NCI-H345 (cell line): ENCODE measurements at places on chromosomes 7 and 10.
A peak's percentile ranks its signal among the peaks of the same experiment; 100 is the strongest.

- no peak for DNase-seq
Observed at GRCh38 chr7:27164367-27165088, 809 bp downstream of the HOXA9 start.

DNA sequence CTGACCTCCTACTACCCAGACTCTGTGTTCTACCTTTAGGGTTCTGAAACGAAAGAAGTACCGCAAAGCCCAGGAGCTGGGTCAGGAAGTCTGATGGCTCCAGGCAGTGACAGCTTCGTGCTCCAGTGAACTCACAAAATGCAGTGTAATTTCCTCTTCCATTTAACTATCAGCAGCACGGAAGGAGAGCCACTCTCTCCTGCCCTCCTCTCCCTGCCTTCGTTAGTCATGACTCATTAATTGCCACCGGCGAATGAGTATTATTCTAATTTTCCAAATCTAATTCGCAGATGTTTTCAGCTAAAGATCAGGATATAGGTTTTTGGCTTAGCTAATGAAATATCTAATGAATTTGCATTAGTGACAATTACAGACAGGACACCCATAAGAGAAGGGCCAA, 1262.0 kb downstream of the TYW1 start:
- DNase-seq: peak; percentile 35

DNA sequence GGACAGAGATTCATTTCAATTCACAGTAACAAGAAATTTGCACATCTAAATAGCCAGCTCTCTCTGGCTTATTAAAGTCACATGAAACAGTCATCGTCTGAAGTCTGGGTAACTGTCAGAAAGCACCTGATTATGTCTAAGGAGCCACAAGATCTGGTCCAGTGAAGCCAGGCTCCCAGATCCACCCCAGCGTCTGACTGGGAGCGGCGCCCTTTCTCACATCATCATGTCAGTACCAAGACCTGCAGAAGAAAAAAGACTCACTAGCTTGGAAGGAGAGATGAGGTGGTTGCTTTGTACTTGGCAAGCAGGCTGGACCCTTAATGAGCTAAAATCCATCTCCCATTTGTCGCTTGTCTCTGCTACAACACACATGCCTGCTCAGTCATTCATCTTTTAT, 58.4 kb downstream of the VOPP1 start:
- no peak for DNase-seq

DNA sequence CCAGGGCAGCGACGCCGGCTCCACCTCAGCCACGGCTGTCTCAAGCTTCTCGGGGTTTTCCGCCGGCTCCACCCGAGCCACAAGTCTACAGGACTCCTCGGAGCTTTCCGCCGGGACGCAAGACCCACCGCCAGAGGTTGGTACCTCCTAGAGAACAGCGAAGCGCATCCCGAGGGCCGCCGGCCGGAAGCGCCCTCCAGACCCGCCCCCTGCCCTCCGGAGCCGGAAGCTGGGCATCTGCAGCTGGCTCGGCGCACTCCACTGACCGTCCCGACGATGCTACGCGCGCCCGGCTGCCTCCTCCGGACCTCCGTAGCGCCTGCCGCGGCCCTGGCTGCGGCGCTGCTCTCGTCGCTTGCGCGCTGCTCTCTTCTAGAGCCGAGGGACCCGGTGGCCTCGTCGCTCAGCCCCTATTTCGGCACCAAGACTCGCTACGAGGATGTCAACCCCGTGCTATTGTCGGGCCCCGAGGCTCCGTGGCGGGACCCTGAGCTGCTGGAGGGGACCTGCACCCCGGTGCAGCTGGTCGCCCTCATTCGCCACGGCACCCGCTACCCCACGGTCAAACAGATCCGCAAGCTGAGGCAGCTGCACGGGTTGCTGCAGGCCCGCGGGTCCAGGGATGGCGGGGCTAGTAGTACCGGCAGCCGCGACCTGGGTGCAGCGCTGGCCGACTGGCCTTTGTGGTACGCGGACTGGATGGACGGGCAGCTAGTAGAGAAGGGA, at the start of gene MINPP1:
TSS of gene MINPP1 (plus strand) at position 254 of the 726 bp plus-strand sequence. CDS start at position 277, 23 bp downstream.
- DNase-seq: peak; percentile 72

GRCh38 chr10:27878281-27878680, 120.6 kb downstream of the ODAD2 start:
- DNase-seq: no peak

DNA sequence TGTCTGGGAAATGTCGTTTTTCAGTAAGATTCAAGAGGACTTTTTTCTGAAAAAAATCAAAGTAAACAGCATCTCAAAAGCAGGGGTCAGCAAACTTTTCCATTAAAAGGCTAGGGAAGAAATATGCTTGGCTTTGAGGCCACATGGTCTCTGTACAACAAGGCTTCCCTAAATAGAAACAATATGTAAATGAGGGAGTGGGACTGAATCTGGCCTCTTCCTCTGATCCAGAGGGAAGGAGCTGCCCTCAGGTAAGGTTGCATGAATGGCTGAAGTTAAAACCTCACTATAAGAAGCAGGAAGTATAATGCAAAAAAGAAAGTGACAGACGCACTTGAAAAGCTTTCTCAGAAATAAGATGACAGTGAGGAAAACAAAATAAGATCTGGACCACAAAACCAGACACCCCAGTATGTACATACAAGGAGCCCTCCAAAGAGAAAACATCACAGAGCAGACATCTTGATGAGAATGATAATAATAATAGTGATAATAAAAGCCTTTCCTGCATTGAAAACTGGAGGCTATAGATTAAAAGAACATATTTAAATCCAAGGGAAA, 115.2 kb downstream of the PLXNA4 start:
- DNase-seq: no peak

DNA sequence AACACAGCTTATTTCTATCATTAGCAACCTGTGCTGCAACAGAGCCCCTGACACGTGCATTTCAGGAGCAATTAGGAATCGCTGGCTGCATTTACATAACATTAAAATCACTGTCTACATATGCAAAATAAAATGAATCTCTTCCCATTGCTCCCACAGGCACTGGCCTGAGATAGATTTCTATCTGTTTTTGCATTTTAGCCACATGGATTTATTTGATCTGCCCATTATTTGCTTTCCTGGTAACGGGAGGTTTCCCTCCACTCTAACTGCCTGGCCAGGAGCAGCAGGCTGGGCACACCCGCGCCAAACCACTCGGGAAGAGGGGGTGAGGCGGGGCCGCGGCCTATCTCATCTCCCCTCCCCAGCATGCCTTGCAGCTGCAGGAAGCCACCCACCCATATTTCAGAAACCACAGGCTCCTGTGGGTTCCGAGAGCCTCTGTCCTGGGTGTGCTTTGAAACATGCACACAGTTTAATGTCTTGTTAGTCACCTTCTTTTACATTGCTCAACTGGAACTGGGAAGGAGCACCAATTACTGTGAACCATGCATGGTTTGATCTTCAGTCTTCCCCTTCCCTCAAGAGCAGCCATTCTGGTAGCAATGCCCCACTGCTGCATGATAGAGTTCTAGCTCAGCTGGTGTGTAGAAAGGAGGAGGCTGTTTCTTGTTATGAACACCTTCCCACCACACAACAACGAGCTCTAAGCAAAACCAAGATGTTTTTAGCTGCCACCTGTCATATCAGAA, 37.7 kb upstream of the IKZF1 start:
- DNase-seq: no peak

DNA sequence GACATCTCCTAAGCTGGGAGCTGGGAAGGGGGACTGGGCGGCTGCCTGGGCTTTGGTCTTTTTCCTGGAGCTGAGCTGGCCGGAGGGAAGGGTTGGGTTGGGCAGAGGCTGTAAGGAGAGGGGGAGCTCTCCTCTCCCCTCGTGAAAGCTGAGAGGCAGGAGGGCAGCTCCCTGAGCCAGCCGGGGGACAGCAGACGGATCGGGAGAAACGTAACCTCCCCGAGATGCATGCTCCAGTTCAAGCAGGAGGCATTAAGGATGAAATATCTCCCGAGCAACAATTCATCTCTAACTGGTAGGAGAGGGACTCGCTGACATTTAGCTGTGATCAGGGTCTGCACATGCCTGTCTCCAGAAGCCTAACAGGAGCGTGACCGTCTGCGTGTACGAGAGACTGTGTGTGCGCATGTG, 19.9 kb upstream of the LBX1 start:
- no peak for DNase-seq

- no peak for DNase-seq
Observed at GRCh38 chr10:133379801-133380666, 972 bp downstream of the PAOX start.

DNA sequence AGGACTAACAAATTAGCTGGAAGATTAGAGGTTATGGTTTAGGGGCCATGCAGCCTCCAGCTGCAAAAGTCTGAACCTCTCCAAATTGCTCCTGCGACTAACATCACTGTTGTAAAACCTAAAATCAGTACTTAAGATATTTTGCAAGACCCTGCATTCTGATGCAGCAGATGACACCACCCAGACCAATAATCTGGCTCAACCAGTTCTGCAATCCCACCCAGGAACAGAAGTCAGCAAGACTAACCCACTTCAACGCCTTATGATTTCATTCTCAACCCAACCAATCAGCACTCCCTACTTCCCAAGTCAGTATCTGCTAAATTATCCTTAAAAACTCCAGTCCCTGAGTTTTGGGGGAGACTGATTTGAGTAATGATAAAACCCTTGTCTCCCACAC, 250.8 kb upstream of the MBL2 start:
- no peak for DNase-seq

GRCh38 chr7:100679927-100680575, 6.5 kb downstream of the GNB2 start:
- no peak for DNase-seq

DNA sequence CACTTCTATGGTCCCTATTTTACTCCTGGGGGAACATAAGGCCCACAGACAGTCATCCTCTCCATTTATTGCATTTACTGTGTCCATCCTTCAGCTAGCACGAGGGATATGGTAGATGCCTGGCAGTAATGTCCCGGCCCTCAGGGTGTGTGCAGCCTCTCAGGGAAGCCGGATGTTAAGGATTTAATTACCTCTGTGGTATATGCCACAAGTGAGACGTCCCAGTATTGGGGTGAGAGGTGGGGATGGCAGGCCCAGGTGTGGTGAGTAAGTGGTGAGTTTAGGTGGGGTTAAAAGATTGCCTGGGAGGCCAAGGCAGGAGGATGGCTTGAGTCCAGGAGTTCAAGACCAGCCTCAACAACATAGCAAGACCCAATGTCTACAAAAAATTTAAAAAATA, 144.9 kb downstream of the SH3PXD2A start:
- DNase-seq: no peak

- DNase-seq: no peak
Observed at GRCh38 chr10:86367152-86367951, 757 bp upstream of the GRID1 start.

DNA sequence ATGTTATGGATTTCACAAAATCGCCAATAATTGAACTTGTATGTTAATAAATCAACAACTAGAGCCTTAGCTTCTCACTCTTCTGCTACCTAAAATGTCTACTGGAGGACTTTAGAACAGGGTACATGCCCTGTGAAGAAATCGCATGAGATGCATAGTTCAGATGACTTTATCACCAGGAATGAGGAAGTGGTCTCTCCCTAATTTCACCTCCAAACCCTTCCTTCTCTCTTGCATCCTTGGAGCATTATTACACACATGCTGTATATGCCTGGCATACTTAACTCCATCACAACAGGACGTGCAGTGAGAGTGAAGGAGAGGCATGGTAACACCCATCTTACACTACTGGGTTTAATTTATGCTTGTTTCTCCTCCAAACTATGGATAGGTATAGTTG, 27.8 kb downstream of the RHEB start:
- DNase-seq: no peak

- no peak for DNase-seq
Observed at GRCh38 chr7:28390426-28390825, 21.9 kb upstream of the CREB5 start.

GRCh38 chr10:21531164-21531563, 2.9 kb upstream of the MLLT10 start:
- DNase-seq: no peak

GRCh38 chr7:102302025-102302424, 15.4 kb downstream of the SH2B2 start:
- DNase-seq: no peak

DNA sequence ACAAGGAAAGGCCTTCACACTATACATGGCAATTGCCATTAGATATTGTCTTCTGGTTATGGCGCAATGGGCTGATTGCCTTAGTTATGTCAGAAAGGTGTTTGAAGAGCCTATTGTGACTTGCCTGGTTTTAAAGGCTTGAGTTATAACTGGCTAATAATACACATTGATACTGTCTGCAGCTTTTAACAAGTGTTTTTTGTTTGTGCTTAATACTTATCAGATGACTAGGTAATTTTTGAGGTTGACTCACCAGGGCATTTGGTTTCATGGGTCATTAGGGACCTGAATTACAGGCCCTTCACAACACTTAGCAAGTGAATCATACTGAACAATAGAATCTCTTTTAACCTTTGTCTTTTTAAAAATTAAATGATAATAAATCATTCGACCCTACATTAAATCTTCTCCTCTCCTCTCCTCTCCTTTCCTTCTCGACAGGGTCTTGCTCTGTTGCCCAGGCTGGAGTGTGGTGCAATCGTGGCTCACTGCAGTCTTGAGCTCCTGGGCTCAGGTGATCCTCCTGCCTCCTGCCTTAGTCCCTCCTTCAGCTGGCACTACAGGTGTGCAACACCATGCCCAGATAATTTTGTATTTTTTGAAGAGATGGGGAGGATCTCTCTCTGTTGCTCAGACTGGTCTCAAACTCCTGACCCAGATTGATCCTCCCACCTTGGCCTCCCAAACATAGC, 196.3 kb downstream of the JCAD start:
- no peak for DNase-seq

- no peak for DNase-seq
Observed at GRCh38 chr10:73218431-73219191, 28.4 kb downstream of the DNAJC9 start.

- DNase-seq: peak; percentile 50
Observed at GRCh38 chr7:26090927-26091519, 61.0 kb upstream of the NFE2L3 start.

DNA sequence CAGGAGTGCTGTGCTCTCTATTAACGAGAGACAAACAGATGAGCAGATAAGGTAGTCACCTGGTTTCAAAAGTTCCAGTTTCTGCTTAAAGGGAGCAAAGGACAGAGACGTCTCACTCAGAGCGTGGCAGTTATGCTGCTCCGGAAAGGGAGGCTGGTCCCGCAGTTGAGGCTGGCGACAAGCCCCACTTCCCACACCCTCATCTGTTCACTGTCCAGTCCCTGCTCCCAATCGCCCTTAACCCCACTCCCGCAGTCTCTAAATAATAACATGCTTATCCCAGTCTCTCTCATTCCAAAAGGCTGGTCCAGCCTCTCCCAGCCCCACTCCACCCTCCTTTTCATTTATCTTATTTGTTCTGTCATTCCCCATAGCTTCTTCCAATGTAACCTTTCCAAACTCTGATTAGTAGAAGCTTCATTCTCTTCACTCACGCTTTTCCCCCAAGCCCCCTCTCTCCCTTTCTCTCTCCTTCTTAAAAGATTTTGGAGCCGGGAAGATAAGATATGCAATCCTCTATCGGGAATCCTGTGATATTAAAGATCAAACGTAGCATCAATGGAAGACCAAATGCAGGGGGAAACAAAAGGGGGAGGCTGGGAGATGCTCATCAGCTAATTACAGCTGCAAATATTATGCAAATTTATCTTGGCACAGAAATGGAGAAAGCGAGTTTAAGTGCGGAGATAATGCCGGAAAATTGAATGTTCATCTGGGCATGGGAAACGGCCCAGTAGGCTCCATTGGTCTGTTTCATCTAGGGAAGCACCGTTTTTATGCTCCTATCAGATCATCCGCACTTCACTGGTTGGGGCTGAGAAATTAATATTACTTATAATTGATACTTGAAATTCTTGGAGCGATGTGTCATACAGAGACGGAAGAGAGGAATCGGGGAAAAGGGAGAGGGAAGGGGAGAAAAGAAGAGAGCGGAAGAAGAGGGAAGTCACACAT, 16.3 kb upstream of the GATA3 start:
- DNase-seq: no peak

GRCh38 chr10:108360187-108360586, 1195.7 kb upstream of the SORCS1 start:
- no peak for DNase-seq
